ENCODE measurements at places on chromosomes 12 and 14.

DNA sequence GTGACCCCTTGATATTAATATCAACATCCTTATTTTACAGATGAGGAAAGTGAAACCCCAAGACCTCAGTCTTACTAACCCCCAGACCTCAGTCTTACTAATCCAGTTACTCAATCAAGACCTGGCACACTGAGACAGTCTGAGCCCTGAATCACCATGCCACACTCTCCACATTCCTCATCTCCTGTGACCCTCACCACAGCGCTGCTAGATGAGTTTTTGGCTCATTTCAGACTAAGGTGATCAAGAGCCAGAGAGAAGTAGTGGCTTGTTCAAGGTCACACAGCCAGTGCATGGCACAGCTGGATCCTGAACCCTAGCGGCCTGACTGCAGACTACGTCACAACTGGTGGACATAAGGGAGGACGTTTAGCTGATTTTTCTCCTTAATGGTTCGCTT, 579.2 kb downstream of the BCL11B start:
- DNase-seq = no peak

GRCh38 chr12:63668028-63668799, at the start of gene DPY19L2:
Gene DPY19L2 (minus strand): TSS chr12:63668493. CDS start chr12:63668393, 100 bp downstream.
- DNase-seq = peak; percentile 81

DNA sequence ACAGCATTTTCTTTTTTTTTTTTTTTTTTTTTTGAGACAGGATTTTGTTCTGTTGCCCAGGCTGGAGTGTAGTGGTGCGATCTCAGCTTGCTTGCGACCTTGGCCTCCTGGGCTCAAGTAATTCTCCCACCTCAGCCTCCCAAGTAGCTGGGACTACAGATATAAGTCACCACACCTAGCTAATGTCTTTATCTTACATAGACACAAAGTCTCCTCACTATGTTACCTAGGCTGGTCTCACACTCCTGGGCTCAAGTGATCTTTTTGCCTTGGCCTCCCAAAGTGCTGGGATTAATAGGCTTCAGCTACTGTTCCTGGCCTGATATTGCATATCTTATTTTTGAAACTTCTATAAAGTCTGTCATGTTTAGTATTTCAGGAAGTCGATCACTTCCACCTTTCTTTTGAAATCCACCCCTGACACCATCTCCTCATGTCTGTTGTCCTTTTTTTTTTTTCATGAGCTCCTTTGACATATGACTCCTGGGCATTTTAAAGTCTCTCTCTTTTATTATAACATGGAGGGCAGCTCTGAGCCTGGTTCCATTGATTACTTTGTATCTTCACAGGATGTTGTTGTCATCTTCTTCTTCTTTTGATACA, 5.9 kb upstream of the A2ML1 start:
- no peak for DNase-seq

DNA sequence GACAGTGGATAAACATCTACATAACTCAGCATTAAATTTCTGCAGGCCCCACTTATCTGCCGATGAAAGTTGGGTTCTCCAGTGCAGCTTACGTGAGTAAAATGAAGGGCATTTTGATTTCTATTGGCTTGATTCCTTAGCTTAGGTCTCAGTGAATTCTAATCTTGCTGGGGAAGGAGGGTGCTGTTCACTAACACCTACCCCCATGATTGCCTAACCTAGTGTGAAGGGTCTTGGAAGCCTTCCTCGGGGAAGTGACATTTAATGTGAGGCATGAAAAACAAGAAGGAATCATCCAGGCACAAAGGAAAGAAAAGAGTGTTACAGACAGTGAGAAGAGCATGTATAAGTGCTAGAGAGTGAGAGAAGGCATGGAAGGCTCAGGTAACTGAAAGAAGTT, 81.0 kb downstream of the DAAM1 start:
- no peak for DNase-seq

DNA sequence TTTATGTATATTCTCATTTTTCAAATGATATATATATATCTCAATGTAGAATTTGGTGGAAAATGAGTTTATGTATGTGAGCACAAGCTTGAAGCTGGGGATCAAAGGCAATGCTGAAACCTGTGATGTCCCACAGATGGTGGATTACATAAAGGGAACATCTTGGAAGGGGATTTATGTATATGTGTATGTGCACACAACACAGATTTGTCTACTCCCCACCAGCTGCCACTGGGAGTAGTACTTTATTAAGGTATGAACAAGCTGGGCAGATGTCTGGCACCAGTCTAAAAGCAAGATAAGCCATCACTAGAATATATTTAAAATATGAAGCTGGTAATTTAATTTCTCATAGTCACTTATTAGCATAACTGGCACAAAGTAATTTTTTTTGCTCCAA, 895.6 kb downstream of the SLC6A15 start:
- DNase-seq = no peak

- no peak for DNase-seq
Observed at GRCh38 chr14:34649344-34649743, 19.4 kb upstream of the SNX6 start.

- DNase-seq = no peak
Observed at GRCh38 chr12:8038659-8039114, 6.2 kb downstream of the FOXJ2 start.

GRCh38 chr12:42482748-42483520, 106.6 kb downstream of the PRICKLE1 start:
- peak; percentile 69 for DNase-seq

DNA sequence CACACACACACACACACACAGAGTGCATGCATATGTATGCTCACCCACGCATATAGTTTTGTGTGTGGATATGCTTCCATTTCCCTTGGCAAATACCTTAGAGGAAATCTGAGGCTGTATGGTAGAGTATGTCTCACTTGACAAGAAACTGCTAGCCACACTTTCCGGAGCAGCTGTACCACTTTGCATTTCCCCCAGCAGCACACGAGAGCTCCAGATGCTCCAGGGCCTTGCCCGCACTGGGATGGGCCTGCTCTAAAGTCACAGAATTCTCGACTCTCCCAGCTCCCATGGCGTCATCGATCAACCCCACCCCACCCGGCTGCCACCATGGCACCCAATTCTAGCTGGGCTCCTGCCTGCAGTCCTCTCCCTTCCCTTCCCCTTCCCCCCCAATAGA, 21.9 kb downstream of the CLMN start:
- no peak for DNase-seq

Data from T1000 (cell line).